ENCODE measurements at places on chromosomes 5 and 9. TPM values are rescaled to one million over a fixed set of nuclear protein-coding genes. Genes with fewer than 3 reads are reported as not detected.

SLC45A2 gene
- total RNA-seq = not detected

DNAJC25 gene
- 3.0 TPM for total RNA-seq

CCNI2 gene
- total RNA-seq = not detected

GRCh38 chr9:99172124-99173091 lies 49.3 kb downstream of the ALG2 start:
- no peak for ATAC-seq

DNA sequence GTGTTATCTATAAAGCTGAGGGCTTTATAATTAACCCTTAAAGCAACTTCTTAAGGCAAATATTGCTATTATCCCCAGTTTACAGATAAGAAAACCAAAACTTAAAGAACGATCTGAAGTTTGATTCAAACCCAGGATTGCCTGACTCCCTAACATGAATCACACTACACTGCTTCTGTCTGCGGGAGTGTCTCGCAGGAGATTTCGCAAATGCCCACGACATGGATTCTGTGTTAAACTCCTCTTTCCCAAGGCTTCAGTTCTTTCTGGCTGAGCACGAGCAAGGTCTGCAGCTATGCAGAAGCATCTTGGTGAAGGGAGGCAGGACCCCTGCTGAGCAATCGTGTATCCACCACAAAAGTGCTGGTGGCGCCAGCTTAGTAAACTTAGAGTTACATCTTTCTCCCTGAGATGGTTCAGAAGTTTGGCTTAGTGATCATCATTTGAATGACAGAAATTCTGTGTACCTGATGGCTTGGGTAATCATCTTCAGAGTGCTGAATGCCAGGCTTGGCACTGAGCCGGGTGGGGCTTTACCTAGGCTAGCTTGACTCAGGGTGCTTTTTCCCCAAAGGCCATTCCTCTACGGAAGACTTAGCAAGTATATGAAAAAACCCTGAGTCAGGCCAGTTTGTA lies 81.4 kb upstream of the PIK3R1 start:
- ATAC-seq = peak; percentile 68

- no peak for ATAC-seq
Observed at GRCh38 chr5:136001466-136001981, 27.3 kb upstream of the TGFBI start.

All from esophagus mucosa (tissue), 1 donor.